Substantia nigra (tissue), 51 donors: ENCODE measurements at places on chromosomes 2 and 18.

GRCh38 chr2:201768918-201769317 lies 11.8 kb downstream of the ALS2 start:
- no peak for DNase-seq

DNA sequence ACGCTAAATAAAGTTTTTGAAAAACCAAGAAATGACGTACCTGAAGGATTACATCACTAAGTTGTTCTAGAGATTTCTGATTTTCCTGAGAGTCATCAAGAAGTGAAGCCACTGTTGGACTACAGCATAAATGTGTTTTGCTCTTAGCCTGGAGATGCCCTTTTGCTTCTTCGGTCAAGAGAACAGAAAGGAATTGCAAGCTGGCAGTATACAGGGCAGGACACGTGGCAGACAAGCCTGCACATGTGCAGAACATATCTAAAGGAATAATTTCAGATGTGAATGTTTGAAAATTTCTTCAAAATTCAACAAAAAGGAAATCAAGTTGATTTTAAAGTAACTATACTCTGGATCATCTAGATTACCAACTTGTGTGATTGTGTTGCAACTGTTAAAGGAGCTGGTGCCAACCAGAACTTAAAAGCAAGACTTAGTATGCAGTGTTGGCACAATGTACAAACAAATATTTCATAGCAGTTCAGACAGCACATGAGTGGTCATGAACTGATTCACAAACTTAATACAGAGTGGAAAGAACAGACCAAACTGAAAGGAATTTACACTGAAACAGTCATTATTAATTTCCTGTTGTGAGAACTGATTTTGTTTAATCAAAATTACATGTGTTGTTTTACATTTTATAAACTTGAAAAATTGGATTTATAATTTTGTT lies 100.4 kb upstream of the CD226 start:
- no peak for DNase-seq

DNA sequence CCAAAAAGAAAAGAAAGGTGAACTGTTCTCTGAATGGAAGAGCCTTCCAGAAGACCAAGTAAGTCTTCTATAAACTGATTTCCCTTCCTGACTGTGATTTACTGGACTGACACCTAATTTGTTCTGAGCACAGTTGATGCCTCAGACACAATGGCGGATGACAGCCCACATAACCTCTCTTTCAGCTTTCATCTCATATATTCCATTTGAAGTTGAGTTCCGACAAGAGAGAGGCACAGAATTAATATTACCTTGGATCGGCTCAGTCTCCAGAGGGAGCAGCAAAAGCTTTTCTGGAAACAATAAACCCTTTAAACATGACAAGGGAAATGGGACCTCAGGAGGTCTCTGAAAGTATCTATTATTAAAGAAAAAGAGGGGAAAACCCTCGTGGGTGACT lies 638.7 kb upstream of the SETBP1 start:
- no peak for DNase-seq

DNA sequence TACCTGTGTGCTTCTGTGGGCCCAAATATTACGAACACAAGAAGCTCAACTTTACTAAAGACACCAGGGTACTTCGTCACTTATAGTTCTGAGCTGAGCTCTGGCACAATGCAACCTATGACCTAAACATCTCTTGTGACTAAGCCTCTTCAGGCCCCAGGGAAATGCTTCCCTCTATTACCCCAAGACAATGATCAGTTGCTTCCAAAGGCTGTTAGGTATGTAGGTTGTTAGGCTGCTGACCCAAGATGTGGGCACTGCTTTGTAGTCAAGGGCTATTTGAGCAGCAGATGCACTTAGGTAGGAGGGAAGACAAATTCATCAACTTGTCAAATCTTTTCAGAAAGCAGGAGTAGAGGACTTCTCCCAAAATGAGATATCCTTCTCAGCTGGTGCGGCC lies 640.1 kb downstream of the EPHA4 start:
- no peak for DNase-seq
